Endothelial cell (in vitro differentiated cells): ENCODE measurements at places on chromosomes 4 and X. TPM values are rescaled to one million over a fixed set of nuclear protein-coding genes. Genes with fewer than 3 reads are reported as not detected.

ZGRF1 gene
- 15.6 TPM for total RNA-seq

REELD1 gene
- total RNA-seq: 0.26 TPM

ERAS gene
- not detected for total RNA-seq

NR0B1 gene
- total RNA-seq: not detected

STATH gene
- total RNA-seq: not detected

KIAA1210 gene
- not detected for total RNA-seq

CYTL1 gene
- total RNA-seq: not detected

ARR3 gene
- not detected for total RNA-seq
